ELF-1 (cell line): ENCODE measurements at places on chromosomes 7 and 10.

GRCh38 chr7:84712374-84713121 is 474.3 kb downstream of the SEMA3D start:
- DNase-seq: no peak

GRCh38 chr7:154777023-154777422 is 225.9 kb downstream of the PAXIP1 start:
- DNase-seq: peak; percentile 8

DNA sequence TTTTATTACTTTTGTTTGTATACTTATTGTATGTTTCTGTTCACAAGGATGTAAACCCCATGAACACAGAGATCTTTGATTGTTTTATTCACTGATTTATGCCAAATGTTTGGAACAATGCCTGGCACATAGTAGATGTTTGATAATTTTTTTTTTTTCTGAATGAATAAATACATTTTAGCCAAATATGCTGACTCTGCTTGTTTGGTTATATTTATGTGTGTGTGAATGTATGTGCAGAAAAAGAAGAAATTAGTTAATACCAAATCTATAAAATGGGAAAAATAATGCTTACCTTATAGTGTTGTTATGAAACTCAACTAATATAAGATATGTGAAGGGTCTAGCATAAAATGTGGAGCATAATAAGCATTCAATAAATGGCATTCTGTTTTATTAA is 203.9 kb downstream of the MDFIC start:
- DNase-seq: no peak

GRCh38 chr10:63832686-63833085 is 311.5 kb downstream of the REEP3 start:
- no peak for DNase-seq

GRCh38 chr10:122050811-122051210 is 61.8 kb downstream of the TACC2 start:
- DNase-seq: no peak

DNA sequence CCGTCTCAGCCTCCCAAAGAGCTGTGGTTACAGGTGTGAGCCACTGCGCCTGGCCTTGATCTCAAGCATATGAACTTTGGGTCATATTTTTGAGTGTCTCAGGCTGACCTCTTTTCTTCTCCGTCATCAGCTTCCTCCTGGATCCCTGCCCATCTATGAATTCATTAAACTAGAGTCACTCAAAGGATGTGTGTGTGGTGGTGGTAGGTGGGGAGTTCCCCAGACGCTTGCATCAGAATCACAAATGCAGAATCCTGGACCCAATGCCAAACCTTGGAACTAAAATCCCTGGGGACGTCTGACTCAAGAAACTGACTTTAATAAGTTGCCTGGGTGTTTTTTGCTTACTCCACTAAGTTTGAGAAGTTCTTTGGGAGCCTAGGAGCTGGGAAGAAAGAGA is 6.7 kb upstream of the CREB5 start:
- DNase-seq: no peak

GRCh38 chr7:144545330-144545729 is 141.8 kb upstream of the NOBOX start:
- DNase-seq: no peak

GRCh38 chr7:4144811-4145510 is 537.1 kb upstream of the FOXK1 start:
- peak; percentile 73 for DNase-seq

- DNase-seq: no peak
Observed at GRCh38 chr10:113746217-113746957, 5.1 kb upstream of the PLEKHS1 start.

GRCh38 chr7:125878235-125878956 is 948.8 kb upstream of the POT1 start:
- DNase-seq: no peak

DNA sequence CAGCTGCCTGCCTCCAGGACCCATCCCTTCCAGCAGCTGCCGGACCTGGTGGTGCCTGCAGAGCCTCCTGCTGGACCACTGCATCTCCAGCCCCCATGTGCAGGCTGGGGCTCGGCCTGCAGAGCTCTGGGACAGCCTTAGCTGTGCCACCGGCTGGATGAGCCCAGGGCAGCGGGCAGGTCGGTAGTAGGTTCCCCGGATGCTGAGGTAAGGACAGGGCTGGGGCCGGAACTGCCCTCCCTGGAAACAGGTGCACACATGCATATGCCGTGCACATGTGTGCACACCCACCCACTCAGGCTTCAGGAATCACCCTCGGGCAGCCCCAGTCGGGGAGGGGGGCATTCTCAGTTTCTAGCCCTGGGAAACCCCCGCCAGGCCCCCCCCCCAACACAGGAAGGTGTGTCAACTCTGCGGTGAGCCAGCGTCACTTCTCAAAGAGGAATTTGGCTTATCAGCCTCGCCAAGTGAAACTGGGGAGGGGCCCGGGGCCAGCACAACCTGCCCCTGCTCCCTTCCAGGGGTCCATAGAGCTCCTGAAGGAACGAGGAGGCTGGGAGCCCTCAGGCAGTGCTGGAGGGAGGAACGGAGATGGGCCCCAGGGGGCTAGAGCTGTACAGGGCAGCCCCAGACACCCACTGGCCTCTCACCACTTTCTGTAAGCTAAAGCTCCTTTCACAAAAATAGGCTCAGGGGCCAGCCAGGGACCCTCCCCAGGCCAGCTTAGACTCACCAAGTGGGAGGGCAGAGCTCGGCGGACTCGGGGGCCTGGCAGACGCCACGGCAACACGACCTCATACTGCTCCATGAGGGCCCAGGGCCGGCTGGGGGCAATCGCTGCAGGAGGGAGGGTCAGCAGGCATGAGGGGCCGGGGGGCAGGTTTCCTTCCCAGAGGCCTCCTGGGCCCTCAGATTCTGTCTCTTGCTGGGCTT is 1.7 kb downstream of the ADAM8 start:
- DNase-seq: peak; percentile 57

DNA sequence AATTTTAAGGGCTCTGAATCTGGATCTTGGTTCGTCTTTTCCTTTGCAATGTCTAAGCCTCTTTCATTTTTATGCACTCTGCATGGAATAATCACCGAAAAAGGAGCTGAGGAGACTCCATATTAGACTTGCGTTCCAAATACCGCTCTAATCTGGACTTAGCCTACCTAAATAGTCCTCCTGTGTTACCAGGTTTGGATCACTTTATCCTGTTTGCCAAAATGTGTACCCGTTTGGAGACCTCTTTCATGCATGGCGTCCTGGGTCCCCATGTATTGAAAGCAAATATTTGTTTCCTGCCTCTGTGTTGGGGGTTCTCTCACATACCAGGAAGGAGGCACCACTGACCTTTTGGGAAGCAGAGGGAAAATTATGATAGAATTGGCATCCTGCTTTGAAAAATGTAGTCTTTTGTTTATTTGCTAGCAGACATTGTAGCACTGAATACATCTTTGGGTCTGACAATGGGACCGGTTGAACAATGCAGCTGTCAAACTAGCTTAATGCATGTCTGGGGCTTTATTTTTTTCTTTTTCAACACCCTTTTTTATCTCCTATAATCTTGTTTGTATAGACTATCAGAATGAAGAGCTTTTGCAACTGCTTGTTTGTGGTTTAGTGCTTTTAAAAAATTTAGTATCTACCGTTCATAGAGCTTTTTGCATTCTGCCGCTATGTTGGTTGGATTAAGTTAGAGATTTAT is 11.8 kb upstream of the CELF2 start:
- DNase-seq: no peak

DNA sequence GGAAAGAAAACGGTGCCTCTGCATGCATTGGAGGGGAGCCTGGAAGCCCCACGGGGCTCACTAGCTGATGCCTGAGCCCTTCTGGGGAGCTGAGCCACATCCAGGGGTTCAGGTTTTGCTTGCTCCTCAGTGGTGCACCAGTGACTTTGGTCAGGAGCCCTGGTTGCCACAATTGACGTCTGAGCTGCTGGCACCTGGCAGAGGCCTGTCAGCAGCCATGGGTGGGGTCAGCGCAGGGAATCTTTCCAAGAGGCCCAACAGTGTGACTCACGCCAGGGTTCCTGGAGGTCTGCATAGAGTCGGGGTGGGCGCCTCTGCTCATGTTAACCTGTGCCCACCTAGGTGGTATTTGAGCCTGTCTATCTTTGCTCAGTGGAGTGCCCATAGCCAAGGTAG is 138.7 kb downstream of the NEURL1 start:
- DNase-seq: no peak

GRCh38 chr10:8054244-8054493 is 319 bp upstream of the GATA3 start:
- peak; percentile 59 for DNase-seq

DNA sequence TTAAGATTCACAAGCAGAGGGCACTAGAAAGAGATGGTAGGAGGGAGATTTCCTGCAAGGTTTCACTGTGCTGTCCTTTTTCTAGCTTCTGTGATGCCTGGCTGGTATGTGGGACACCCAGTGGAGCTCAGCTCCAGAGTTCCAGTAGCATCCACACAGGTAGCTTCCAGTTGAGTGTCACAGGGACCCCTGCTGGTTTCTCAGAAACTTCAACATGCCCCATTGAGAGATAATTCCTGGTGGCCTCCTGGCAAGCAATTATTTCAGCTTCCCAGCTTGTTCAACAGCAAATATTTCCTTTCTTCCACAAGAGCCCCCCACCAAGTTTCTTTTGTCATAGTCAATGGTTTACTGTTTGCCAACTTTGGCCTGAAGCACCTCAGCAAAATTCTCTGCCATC is 858.7 kb downstream of the REEP3 start:
- DNase-seq: peak; percentile 30

GRCh38 chr10:77888356-77888703 is 38.2 kb downstream of the DLG5 start:
- no peak for DNase-seq

DNA sequence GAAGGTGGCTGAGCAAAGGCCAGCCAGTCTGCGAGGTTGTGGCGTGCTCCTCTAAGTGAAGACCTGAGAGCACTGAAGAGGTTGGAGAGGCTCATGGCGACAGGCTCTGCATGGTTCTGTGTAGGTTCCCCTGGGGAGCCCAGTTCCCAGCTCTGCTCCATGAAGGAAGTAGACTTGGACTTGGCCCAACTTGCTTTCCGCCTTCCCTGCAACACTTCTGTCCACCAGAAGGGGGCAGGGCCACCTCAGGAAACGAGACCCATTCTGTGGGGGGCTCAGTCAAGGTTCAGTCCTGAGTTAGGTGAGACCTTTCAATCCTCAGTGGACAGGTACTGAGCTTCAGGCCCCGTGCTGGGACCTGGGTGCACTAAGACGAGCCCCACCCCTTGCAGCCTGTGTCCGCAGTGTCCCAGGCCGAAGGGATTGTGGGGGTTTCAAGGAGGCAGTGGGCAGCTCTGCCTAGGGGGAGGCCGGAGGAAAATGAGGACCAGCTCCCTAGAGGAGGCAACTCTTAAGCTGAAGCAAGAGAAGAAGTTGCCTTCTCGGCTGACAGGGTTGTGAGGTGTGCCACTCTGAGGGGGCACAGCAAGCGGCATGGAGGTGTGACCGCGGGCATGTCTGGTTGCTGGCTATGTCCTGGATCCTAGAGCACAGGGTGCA is 15.0 kb upstream of the PCBD1 start:
- DNase-seq: peak; percentile 76

DNA sequence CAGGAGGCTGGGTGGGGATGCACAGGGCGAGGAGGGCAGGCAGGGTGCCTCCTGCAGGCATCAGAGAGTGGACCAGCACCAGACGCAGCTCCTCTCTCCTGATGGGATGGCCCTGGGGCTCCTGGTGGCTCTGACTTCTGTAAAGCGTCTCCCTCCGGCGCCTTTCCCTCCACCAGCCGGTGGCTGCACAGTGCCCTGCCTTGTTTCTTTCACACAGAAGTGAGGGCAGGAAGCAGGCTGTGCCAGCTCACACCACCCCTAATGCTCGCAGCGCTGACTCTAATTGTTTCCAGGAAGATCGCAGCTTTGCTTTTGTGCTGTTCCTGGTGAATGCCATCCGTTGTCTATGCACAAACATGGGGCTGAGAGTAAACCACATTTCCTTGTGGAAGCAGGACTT is 152.3 kb upstream of the LANCL2 start:
- no peak for DNase-seq

- no peak for DNase-seq
Observed at GRCh38 chr7:64630496-64630895, 35.4 kb upstream of the ZNF107 start.

DNA sequence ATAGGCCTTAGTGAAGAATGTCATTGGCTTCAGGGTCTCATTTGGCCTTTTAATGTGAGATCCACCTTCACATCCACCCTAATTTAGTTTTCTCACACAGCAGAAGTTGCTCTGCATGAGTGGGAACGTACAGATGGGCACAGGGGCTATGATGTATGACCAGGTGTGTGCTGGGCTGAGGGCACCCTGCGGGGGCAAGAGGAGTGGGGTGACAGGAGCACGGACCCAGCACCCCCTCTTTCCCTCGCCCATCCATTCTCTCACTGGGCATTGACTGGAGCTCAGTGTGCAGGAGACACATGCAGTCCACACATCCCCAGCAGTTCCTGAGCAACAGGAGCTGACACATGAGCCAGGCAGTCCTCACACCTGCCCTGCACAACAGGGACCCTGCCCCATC is 95.1 kb upstream of the PPP2R2D start:
- no peak for DNase-seq

GRCh38 chr7:121385800-121386179 is 10.3 kb downstream of the FAM3C start:
- no peak for DNase-seq

- DNase-seq: peak; percentile 87
Observed at GRCh38 chr10:101067356-101068083, 5.7 kb downstream of the KAZALD1 start.

DNA sequence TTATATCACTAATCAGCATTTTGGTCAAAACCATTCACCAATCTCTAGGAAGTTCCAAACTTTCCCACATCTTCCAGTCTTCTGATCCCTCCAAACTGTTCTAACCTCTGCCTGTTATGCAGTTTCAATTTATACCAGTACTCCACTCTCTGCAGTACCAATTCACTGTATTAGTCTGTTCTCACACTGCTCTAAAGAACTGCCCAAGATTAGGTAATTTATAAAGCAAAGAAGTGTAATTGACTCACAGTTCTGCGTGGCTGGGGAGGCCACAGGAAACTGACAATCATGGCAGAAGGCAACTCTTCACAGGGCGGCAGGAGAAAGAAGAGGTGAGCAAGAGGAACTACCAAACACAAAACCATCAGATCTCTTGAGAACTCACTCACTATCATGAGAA is 374.9 kb downstream of the SORCS1 start:
- no peak for DNase-seq

DNA sequence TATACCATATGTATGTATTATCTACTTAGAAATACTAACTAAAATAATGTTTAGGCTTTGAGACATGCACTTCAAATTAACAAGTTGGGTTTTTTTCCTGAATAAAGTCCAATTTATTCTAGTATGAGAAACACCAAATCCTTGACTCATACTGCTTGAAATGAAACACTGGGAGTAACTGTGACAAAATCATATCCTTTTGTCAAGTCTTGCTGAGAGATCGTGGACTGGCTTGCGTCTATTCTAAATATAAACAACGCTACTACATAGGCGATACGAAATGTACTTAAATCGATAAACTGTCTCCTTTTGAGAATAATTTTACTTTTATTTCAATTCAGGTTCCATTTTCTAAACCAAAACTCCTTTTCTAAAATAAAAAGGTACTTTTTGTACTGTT is 16.3 kb downstream of the SMURF1 start:
- DNase-seq: no peak

GRCh38 chr7:3688071-3688470 is 387.0 kb downstream of the SDK1 start:
- no peak for DNase-seq

GRCh38 chr7:69736126-69736810 is 138.0 kb downstream of the AUTS2 start:
- DNase-seq: no peak
